ENCODE measurements at places on chromosomes 16 and 17.

- DNase-seq, result no peak
These were observed 16.3 kb downstream of the LRRC3C start for GRCh38 chr17:39943702-39944392.

GRCh38 chr16:28106467-28107215 lies 43.1 kb upstream of the GSG1L start:
- DNase-seq, result no peak

- DNase-seq, result no peak
These were observed 17.8 kb upstream of the OSGIN1 start for GRCh38 chr16:83935005-83935857.

DNA sequence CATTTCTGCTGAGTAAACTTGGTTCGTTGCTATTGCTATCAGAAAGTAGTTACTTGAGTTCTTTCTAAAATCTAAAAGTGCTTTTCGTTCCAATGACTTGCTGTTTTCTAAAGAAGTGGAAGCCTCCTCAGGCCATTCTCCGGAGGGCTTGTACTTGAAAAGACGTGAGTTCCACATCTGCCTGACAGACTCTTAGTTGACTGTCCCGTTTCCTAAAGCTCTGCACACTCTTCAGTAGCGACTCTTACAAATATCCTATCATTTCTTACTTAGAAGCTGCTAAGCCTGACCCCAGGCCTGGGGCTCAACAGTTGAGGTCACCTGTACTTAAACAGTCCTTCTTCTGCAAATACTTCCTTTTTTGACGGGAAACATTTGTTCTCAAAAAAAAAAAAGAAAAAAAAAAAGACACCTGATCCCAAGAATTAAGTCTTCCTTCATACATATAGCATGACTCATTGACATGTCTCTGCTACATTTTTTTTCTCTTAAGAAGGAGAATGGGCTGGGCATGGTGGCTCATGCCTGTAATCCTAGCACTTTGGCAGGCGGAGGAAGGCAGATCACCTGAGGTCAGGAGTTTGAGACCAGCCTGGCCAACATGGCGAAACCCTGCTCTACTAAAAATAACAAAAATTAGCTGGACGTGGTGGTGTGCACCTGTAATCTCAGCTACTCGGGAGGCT lies 61.5 kb downstream of the DHRS7C start:
- DNase-seq, result no peak

GRCh38 chr17:69363488-69364210 lies 36.7 kb upstream of the ABCA5 start:
- DNase-seq, result no peak
